ENCODE measurements at places on chromosomes 2 and 18.

GRCh38 chr2:128437204-128437565, 118.5 kb upstream of the HS6ST1 start:
- DNase-seq: no peak

DNA sequence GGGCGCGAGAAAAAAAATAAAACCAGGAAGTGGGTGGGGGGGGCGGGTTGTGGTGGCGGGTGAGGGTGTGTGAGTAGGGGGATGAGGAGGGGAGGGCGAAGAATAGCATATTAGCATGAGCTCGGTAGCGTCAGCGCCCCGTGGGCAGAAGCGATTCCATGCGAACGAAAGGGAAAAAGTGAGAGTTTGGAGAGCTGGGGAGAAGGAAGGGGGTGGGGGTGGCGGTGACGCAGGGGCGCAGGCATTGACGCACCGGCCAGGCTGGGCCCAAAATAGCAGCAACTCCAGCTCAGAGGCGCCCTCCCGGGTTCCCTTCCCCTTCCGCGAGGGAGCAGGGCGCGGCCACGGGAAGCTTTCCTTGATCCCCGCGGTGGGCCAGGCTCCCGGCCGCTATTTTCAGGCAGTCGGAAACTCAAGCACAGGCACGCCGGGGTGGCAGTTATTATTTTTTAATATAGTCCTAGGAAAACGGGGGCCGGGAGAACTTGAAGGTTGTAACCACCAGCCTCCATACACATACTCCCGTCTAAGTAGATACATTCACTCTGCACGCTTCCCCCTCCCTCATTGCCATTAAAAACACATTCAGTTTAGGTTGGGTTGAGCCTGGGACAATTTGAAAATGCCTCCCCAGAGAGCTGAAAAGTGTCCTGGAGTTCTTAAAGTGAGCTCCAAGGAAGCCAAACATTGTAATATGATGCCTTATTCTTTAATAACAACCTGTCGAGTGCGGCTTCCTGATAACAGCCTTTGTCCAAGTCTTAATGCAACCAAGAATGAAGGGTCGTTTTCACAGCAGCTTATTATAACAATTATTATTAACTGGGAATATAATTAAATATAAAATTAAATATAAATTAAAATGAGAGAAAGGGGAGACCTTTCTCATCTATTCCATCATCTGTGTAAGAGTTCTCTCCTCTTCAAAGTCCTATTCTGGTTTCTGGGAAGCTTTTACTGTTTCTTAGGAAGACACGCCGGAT, 2.3 kb upstream of the NR4A2 start:
- peak; percentile 5 for DNase-seq

DNA sequence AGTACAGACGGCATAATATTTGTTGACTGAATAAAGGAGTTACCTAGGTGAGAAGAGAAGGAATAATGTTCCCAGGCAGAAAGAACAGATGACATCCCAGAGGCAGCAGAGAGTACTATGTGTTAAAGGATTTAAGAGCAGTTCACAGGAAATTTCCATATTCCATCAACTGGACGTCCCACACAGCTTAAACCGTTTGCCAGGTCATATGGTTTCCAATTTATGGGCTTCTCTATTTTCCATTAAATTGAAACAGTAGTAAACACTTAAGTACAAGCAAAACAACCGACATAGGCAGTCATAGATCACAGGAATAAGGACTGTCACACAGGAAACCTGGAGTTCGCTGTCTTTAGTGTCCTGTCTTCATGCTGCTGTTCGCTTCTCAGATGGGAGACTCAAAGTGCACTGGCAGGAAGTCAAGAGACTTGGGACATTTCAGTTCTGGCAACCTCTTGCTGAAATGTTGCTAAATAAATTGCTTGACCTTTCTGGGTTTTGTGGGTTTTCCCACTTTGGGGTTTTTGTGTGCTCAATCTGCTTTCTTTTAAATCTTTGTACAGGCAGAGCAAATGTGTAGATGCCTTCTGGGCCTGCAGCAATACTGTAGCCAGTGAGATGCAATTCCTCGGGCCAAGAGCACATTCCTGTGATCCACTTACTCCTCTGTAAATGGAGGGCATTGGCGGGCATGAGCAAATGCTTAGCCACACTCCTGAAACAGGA, 5.8 kb upstream of the PIEZO2 start:
- no peak for DNase-seq

DNA sequence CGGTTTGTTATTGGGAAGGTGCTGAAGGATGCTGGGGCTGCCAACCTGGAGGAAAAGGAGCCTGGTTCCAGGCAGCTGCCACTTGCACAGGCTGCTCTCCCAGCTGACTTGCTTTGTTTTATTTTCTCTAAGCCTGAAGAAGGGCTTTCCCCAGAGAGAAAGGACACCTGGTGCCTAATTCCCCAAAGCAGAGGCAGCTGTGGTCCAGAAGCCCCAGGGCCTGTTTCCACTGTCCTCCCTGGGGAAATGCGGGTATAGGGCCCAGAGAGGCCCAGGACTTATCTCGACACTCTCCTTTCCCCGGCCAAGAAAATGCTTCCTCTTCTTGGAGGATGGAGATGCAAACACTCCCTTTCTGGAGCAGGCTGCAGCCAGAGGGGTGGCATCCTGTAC, 30.1 kb downstream of the INO80C start:
- no peak for DNase-seq

DNA sequence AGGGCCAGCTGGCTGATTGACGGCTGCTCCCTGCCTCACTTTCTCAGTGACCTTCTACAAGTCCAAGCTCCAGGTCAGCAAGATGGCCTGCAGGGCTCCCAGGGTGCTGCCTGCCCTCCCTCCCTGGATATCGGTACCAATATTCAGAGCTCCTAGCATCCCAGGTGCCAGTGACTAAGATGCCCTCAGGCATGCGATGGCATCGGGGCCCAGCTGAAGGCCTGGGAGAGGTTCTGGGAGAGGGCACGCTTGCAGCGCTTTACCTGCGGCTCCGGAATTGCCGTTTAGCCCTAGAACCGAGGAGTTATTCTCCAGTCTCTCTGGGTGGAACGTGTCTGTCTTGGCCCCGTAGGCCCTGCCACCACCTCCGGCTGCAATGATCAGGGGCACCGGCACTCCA, 116.8 kb downstream of the CLIP4 start:
- no peak for DNase-seq

- DNase-seq: no peak
Observed at GRCh38 chr18:70021498-70021897, 73.8 kb upstream of the CD226 start.

DNA sequence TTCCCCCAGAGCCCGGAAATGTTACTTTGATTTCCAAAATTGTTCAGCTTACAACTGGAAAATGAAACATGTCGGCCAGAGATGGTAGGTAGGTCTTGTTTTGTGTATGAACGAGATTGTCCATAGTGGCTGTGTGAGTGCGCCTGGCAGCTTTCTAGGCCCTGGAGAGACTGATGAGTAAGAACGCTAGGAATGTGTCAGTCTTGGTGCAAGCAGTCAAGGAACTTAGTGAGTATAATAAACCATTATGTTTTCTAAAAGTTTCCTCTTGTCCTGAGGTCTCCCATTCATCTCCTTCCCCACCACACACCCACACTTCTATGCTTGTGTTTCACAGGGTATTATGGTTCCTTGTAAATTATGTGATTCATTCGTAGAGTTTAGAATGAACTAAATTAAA, 234.2 kb downstream of the CDH2 start:
- no peak for DNase-seq

- DNase-seq: no peak
Observed at GRCh38 chr2:60868589-60869273, 12.6 kb upstream of the REL start.

- peak; percentile 13 for DNase-seq
Observed at GRCh38 chr2:45771261-45771660, 119.8 kb downstream of the PRKCE start.

DNA sequence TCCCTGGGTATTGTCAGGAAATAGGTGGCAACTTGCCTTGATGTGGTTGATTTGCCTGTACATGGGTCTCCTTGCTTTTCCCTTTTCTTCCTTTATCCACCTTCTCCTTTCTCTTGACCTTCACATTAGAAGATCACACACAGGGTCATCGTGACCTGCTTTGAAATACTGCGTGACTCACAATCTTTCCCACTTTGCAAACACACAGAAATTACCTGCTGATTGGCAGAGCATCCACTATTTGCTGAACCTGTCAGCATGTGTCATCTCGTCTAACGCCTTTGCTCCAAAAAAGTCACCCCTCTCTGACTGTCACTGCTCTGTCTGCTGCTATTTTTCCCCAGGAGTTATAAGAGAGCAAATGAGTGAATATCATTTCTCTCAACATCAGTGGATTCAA, 60.8 kb downstream of the MYO3B start:
- no peak for DNase-seq

DNA sequence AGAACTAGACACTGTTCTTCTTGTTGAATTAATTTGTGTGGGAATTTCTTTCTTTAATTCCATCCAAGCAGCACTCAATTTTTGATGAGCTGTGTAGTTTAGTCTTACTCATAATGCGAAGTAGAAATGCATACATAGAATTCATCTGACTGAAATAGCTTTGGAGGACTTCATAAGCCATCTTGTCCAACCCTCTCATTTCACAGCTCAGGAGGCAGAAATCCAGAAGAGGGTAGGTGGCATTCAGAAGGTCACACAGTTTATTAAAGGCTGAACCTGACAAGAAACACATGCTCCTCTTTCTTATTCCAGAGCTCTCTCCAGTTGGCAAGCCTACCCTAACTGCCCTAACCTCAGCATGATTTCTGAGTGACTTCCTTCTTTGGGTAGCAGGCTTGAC, 169.2 kb upstream of the NOSTRIN start:
- DNase-seq: no peak

DNA sequence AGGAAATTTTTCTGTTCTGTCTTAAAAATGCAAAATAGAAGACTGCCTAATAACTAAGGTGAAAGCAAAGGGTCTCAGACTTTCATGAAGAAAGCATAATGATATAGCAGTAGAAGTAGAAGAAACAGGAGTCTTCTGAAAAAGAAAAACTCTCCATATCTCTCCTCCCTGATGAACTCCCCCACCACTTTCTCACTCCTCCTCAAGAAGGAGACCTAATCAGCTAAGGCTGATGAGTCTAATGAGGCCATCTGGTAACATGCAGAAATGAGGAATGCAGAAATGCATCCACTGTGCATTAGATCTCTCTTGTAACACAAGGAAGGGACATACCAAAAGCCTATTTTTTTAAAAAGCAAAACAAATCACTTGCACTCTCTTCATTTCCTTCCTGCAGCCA, 273.7 kb upstream of the UBE2E3 start:
- DNase-seq: no peak

- DNase-seq: no peak
Observed at GRCh38 chr18:60686142-60686541, 313.6 kb upstream of the MC4R start.

DNA sequence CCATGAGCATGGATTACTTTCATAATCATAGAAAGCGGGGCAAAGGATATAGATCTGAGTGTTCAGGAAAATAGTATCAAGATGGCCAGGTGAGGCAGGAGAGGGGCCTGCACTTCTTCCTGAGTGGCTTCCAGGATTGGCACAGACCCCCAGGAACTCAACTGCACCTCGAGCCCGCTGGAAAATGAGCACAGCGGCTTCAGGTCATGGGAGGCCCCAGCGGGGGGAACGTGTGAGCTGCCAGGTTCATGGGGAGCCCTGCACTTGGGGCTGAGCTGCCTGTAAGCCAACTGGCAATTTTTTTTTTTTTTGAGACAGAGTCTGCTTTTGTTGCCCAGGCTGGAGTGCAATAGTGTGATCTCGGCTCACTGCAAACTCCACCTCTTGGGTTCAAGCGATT, 81.5 kb upstream of the ODC1 start:
- no peak for DNase-seq

DNA sequence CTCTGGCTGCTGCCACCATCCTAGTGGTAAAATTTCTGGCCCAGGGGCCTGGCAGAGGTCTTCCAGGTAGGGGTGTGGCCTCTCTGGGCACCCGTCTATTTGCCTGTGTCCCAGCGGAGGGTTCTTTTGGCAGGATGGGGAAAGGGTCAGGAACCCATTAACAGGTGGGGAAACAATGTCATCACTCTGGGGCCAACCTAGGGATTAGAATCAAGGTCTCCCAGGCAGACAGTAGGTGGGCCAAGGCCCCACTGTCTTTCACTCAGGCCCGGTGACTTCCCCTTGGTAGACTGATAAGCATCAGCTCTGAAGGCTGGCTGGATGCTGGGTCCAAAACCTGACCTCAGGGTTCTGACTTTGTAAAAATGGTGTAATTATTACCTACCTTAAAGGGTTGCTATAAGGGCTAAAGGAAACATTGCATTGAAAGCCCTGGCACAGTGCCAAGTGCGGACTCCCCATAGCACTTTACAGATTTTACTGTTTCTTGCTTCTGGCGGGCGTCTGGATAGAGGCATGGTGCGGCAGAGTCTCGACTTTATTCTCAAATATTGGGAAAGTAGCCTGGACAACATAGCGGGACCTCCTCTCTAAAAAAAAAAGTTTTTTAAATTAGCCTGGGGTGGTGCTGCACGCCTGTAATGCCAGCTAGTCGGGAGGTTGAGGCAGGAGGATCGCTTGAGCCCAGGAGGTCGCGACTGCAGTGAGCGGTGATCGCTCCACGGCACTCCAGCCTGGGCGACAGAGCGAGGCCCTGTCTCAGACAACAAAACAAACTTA, 2.2 kb downstream of the LBX2 start:
- DNase-seq: no peak

- DNase-seq: no peak
Observed at GRCh38 chr2:118059919-118060478, 28.3 kb upstream of the INSIG2 start.

Data from NCI-H1105 (cell line).